ENCODE measurements at places on chromosomes 7 and 10.

- DNase-seq = no peak
Observed at GRCh38 chr10:131833013-131833412, 67.8 kb upstream of the PPP2R2D start.

GRCh38 chr10:92692080-92692671 is 2.4 kb downstream of the HHEX start:
- DNase-seq = no peak

DNA sequence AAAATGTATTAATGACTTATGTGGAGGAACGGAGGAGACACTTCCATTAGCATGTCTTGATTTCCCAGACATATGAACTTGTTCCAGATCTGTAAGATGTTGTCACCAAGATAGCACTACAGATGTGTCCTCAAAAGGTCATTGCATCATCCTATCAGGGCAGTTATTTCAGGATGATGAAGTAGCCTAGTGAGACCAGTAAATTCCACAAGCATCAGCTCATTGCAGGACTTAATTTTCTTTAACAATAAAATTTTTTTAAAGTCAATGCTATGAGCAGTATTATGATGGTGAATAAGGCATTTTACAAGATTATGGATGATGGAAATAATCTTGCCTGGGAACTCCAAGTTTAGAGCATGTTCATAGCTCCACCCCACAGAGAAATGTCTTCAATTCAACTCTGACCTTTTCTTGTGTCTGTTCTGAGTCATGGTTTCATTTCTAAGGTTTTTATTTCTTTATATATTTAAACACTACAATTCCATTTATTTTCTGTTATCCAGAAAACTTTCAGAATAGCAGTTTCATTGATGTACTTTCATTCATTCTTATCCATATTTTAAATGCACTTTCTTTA is 1203.3 kb upstream of the CELF2 start:
- no peak for DNase-seq

GRCh38 chr7:107742678-107743566 is 1.0 kb upstream of the CBLL1 start:
- peak; percentile 52 for DNase-seq

- DNase-seq = no peak
Observed at GRCh38 chr7:142546452-142546851, 202.8 kb upstream of the PRSS1 start.

DNA sequence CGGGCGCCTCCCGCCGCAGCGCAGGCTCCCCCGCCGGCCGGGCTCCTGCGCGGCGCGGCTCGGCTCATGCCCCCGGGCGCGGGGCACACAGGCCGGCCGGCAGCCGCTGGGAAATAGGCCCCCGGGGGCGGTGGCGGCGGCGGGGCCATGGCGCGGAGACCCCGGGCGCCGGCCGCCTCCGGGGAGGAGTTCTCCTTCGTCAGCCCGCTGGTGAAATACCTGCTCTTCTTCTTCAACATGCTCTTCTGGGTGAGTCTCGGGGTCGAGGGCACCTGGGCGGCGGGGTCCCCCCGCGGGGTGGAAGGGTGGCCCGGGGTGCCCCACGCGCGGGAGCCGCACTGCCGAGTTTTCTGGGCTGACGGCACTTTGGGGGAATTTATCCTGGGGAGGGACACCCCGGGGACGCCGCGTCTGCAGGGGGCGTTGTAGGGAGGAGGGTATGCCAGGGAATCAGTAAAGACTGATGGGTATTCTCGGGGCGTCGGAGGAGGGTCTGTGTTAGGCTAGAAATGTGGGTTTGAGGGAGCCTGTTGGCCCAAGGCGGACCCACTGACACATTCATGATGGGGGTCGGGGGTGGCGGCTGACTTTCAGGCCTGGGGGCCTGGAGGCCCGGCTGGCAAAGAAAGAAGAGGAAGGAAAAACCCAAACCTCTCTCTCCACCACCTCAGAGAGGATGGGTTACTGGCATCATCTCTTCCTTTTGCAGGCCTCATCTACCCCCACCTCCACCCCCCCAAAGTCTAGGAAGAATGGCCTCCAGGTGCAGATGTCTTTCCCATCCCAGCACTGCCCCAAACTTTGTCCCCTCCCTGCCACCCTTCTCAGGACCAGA is 544 bp downstream of the TSPAN33 start:
- no peak for DNase-seq

DNA sequence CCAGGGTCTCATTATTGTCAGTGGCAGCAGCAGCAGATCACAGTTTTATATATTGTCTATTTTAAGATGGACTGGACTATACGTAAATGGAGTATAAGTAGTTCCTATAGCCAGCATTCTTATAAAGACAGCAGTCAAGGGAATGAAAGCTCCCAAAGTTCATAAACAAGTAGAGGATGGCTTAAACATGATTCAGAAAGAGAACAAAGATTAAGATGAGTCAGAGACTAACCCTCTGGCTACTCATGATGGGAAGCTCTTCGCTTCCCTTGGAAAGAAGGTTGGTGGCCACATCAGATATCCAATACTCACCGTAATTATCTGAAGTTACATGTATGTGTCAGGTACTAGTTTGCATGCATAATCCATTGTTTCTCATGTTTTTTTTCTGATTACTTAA is 277.0 kb downstream of the INHBA start:
- no peak for DNase-seq

DNA sequence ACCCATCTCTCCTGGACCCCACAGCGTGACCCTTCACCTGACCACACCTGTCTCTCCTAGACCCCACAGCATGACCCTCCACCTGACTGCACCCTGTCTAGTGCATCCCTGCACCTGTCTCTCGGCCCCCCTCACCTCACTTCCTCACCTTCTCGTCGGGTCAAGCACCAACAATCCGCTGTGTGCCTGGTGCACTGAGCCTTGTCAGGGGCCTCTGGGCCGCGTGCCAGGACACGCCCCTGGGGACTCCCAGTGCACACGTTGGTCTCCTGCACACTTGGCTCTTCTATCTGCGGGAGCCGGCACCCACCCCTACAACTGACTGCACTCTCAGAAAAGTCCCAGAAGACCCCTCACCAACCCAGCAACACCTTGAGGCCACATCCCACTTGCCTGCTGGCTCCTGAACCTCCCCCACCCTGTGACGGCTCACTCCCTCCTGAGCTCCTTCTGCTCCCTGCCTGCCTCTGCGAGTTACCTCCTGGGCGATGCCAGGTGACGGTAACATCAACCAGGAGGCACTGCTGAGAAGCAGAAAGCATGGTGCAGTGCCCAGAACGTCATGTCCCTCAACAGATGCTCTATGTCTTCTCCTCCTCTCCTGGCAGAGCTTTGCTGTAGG is 147.6 kb downstream of the DIP2C start:
- DNase-seq = no peak

DNA sequence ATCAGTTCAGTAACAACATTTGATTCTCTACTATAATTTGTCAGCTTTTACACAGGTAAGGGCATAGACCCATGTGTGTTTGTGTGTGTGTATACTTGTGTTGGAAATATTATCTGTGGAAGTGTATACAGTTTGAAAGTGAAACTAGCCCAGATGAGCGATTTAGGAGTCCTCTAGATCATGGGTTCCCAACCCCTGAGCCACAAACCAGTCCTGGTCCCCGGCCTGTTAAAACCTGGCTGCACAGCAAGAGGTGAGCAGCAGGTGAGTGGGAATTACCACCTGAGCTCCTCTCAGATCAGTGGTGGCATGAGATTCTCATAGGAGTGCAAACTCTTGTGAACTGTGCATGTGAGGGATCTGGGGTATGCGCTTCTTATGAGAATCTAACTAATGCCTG is 1221.5 kb upstream of the SORCS1 start:
- DNase-seq = no peak

- DNase-seq = no peak
Observed at GRCh38 chr10:119316729-119317097, 109.3 kb downstream of the GRK5 start.

GRCh38 chr10:111498560-111498959 is 421.7 kb downstream of the ADRA2A start:
- DNase-seq = no peak

DNA sequence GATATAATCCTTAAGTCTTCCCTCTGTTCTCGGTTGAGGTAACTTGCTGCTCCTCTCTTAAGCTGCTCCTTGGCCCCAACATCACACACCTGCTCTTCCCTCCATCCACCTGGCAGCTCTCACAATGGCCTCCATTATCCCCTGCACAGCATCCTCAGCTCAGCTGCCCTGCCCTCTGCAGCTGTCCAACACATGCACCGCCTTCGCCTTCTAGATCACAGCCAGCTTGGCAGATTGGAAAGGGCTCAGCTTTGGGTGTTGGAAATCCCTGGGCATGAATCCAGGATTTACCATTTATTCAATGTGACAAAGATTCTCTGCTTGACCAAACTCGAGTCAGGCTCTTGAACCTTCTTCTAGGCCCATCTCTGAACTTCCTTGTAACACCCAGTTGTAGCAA is 20.6 kb downstream of the RGR start:
- no peak for DNase-seq

- DNase-seq = no peak
Observed at GRCh38 chr10:63887023-63887589, 365.9 kb downstream of the REEP3 start.

DNA sequence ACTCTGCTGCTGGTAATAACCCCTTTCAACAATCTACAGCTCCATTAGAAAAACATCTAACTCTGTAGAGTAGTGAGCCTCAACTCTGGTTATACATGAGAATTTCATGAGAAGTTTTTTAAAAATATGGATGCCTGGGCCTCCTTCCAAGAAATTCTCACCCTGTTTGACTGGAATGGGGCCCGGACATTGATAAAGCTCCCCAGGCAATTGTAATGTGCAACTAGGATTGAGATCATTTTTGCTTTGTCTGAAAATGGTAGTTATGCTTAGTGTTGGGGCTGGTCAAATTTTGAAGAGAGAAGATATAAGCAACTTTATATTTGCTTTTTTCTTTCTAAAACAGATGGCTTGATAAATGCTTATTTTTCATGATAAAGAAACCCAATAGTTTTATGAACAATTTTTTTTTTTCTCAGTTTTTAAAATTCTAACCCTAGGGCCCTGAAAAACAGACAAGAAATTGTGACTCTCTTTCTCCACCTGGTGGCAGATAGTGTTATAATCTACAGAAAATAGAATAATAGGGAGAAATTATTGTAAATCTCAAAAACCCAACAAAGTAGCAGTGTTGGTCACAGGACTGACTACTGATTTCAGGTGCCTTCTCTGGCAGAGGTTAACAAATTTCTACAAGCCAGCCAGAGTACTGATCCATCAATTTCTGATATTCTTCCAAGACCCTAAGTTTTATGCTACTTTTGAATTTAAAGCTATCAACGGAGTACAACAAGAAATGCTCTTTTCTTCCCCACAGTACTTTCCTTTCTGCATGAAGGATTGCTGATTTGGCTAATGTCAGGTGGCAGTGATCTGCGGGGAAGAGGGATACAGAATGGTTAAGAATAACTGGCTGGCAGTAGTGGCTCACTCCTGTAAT is 174.8 kb downstream of the DKK1 start:
- no peak for DNase-seq

DNA sequence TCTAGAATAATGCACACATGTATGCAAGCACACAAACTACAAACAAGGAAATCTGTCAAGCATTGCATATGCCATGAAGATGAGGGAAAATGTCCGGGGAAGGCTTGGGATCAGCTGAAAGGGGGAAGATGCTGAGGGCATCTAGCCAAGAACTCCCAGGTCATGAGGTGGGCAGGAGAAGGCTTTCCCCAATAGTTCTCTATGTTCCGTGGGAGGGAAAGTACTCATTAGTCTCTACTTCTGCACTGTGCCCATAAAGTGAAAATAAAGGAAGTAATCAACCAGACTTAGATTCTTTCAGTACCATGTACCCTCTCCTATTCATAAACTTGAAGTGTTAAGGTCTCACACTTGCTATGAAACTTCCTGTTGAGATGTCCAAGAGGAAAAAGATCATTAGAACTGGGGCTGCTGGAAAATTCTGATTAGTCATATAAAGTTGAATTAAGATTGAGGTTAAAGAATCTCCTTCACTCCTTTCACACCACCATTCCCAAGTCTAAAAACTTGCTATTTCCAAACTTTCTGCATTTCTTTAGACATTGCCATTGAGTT is 17.1 kb upstream of the LIPF start:
- no peak for DNase-seq

GRCh38 chr10:86757113-86757972 is 924 bp downstream of the BMPR1A start:
- no peak for DNase-seq

DNA sequence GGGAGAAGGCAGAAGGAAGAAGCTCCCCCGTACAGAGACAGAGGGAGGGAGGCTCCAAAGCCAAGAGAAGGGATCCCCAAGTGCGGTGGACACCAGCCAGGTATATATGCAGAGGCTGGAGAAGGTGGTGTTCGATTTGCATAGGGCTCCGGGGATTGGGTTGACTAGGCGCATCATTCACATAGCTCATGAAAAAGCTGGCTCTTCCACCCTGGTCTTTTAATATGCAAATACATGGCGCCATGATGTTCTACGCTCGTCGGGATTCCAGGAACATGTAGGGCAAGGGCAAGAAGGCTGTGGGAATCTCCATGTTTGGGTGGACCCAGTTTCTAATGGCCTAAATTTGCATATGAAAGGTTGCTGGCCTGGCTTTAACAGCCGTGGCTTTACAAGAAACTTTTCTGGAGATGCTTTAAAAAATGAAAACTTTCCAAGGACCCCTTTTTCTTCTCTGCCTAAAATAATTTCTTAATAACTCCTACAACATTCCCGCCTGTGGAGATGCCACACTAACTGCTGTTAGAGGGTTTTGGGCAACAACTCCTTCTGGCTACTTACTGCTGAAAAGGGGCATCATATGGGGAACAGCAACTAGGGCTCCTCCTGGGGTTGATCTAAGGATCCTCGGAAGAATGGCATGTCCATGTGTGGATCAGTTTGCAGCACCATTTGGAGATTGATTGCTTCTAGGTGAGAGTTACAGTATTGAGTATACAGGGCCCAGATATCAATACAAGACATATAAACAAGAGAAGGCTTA is 28.3 kb downstream of the C1GALT1 start:
- DNase-seq = no peak
